GM12878 (cell line): ENCODE measurements at places on chromosomes 16 and 17.

- DNase-seq, result no peak
Observed at GRCh38 chr16:30745082-30745481, 3.1 kb upstream of the PHKG2 start.

DNA sequence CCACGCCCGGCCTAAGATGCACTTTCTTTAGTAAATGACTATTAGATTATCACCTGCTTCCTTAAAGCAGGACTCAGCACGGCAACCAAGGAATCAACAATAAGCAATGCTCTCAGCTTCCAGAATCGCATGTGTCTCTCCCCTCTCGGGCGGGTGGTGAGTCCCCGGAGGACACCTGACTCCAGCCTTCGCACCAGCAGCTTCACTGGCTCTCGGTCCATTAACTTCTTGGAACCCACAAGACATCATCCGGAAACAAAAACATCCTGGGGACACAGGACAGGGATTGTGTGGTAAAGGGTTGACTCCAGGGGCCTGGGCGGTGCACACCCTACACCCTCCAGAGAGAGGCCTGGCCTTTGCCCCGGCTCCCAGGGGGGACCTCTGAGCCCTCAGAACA lies 22.7 kb downstream of the UTS2R start:
- DNase-seq, result no peak

DNA sequence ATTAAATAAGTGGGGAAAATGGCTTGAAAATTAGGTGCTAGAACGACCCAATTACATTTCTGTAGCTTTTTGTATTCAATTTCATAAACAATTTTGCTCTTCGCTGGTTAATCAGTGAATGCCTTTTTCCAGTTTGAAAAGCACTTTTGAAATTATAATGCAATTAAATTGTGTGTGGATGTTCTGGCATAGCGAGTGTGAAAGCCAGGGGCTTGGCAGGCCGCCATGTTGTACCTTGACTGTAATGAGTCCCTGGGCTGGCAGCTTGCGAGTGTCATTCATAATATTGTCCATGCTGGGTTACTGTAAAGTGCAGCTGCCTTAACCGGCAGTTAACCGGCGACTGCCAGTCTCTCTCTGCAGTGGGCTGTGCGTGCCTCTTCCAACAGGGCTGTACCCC lies 177.8 kb downstream of the CCDC182 start:
- no peak for DNase-seq

GRCh38 chr17:80281516-80281915 lies 20.9 kb downstream of the RNF213 start:
- DNase-seq, result no peak

DNA sequence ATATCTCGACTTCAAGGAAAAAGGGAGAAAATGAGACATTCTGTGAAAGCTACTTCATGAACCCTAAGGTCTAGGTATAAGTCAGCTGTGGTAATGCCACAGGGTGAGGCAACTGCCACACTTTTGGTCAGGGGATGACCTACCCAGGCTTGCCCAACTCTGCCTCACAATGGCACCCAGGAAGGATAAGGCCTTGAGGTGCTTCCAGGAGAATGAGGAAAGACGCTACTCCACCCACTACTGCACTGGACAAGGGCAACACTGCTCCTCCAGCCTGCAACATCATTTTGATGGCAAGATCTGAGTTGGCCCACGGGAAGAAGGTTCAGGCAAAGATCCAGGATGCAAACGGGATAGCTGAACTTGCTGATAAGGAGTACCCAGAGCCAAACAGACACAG lies 22.0 kb upstream of the GFOD2 start:
- DNase-seq, result no peak

- DNase-seq, result no peak
Observed at GRCh38 chr17:55717898-55718735, 4.5 kb downstream of the TMEM100 start.

DNA sequence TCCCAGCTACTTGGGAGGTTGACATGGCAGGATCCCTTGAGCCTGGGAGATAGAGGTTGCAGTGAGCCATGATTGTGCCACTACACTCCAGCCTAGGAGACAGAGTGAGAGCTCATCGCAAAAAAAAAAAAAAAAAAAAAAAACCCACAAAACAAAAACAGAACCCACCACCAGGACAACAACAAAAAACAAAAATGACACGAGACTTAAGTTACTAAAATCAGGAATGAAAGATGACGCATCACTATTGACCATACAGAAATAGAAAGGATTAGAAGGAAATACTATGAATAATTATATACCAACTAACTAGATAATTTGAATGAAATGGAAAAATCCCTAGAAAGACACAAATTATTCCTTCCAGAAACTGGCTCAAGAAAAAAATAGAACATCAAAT lies 432.4 kb upstream of the PMFBP1 start:
- no peak for DNase-seq

DNA sequence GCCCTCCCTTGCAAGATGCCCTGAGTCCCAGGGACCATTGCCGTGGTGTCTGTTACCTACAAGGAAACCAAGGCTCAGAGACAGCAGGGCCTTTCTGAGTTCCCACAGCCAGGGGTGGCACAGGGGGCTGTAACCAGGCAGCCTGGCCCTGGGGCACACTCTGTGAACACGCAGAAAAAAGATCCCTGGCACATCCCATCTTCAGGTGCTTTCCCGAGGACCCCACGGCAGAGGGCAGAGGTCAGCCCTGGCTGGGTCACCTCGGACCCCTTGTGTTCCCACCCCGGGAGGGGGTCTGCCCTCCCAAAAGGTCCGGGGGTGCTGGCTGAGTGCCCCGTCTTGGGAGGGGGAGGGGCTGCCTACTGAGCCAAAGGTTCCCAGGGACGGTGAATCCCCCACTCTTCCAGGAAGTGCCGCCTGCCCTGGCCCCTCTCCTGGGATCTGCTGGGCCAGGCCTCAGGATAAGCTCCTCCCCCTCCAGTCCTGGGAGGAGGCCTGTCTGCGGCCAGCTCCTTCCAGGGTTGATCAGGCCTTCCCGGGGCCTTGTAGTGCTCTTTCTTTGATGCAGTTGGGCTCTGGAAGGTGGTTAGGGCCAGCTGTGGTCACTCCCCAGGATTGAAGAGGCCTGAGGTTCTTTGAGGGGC lies 8.1 kb downstream of the GLIS2 start:
- DNase-seq, result no peak

GRCh38 chr16:72884037-72884436 lies 163.9 kb downstream of the ZFHX3 start:
- no peak for DNase-seq

- DNase-seq, result no peak
Observed at GRCh38 chr17:55285340-55286301, 20.9 kb downstream of the HLF start.

GRCh38 chr17:64006361-64007088 lies 8.4 kb downstream of the PRR29 start:
- no peak for DNase-seq

GRCh38 chr17:44024271-44024663 lies 9.5 kb upstream of the TMEM101 start:
- DNase-seq, result no peak
